CD8-positive, alpha-beta memory T cell (primary cell): ENCODE measurements at places on chromosomes 16 and 17.

- DNase-seq: no peak
These were observed 16.1 kb upstream of the C16orf54 start for GRCh38 chr16:29761882-29762281.

- DNase-seq: no peak
These were observed 192.8 kb downstream of the FTO start for GRCh38 chr16:53896722-53897121.

DNA sequence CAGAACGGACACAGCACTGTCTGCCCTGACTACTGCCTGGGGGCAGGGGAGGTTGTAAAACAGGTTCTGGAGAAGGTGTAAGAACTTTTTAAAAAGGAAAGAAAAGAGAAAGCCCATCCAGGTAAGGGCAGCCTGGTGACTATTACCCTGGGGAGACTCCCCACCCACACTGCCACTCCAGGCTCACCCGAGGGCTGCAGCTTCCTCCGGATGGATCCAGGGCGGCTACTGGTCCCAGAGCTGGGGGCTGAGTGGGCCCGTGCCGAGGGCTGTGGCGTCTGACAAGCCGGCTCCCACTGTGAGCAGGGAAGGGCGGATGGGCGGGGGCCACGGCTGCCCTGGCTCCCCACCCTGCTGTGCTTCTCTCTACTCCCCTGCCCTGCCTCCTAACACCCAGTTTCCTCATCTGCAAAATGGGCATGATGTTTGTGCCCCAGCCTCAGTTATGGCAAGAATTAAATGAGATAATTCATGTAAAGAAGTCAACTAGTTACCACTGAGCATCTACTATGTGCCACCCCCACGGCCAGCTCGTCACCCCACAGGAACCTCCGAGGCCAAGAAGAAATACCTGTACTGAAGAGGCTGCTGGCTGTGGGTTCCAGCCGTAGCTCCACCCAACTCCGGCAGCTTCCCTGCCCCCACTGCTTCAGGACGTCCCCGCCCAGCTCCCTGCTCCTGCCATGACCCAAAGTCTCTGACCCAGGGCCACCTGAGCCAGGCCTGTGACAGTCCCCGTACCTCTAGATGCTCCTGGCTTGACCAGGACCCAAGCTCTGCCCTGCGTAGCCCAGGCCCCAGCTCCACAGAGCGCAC is 24.2 kb downstream of the KATNB1 start:
- no peak for DNase-seq

DNA sequence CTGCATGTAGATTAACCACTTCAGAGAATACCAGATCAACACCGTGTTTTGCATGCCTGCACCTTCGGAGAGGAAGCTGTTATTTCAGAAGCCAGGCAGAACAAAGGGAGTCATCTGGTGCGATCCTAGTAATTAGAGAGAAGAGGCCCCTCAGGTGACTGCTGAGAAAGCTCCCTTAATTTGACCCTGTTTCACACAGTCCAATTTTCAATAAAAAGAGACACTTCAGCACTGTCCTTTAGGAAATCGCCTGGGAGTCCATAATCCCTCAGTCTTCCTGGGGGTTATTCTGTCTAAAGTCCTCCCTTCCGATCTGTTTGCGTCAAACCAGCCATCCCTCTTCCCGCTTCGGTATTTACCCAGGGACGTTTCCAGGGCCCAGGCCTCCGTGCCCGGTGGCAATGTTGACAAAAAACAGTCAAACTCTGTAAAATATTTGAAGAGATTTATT is 23.4 kb upstream of the TNRC6C start:
- DNase-seq: no peak

DNA sequence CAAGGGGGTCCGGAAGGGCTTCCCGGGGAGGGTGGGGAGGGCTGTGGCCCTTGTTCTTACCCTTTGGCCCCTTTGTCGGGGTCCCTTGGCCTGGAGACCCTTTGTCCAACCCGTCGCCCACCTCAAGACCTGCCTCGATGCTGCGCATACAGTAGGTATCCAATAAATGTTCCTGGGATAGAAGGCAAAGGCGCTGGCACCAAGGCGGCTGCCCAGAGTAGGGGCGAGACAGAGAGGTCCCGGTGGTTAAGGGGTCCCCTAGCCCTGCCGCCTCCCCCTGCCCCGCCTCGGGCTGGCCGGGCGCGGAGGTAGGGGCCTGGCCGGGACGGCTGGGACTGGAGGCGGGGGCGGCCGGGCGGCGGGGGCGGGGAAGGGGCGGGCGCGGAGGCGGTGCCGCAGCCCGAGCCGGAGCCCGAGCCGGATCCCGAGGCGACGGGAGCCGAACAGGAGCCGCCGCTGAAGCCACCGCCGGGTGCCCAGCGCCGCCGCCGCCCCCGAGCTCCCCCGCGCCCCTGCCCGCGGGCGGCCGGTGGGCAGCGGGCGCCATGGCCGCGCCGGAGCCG is at the start of gene NHERF2:
Gene NHERF2, plus strand, starts transcription at position 442 of the 563 bp plus-strand sequence. Its CDS starts 104 bp downstream, at position 546.
- DNase-seq: peak; percentile 21

DNA sequence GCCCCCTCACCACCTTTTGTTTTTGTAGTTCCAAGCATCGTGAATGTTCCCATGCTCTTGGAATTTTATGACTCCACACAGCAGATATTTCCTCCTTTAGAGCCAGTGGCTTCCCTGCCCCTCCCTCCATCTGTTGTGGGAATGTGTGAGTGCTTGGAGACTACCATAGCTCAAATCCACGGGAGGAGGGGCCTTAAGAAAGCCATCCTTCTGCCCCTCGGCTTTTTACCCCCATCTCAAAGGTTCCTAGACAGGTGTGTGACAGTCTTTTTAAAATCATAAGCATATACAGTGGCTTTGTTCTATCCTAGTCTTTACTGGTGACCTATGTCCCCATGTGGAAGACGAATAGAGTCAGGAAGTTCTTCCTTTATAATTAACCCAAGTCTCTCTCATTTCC is 47.2 kb downstream of the YPEL2 start:
- no peak for DNase-seq

DNA sequence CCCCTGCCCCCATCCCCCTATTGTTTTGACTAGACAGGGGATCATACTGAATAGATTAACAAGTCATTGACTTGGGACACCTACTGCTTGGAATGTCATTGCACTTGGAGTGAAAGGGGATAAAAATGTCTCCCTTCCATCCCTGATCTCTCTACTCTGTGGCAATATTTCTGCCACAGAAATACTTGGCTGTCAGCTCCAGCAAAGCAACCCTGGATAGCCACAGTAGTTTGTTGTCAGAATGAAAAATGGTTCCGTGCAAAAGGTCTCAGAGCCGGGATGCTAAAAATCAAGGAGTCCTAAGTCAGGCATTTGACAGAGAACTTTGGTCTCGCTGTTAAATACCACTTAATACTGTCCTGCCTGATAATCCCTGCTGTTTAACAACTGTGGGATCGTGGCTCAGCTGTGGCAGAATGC is 722.0 kb upstream of the SOX9 start:
- DNase-seq: no peak

- no peak for DNase-seq
These were observed 482.8 kb downstream of the CDH13 start for GRCh38 chr16:83109490-83110125.

GRCh38 chr16:54341892-54342776 is 55.5 kb upstream of the IRX3 start:
- DNase-seq: no peak

DNA sequence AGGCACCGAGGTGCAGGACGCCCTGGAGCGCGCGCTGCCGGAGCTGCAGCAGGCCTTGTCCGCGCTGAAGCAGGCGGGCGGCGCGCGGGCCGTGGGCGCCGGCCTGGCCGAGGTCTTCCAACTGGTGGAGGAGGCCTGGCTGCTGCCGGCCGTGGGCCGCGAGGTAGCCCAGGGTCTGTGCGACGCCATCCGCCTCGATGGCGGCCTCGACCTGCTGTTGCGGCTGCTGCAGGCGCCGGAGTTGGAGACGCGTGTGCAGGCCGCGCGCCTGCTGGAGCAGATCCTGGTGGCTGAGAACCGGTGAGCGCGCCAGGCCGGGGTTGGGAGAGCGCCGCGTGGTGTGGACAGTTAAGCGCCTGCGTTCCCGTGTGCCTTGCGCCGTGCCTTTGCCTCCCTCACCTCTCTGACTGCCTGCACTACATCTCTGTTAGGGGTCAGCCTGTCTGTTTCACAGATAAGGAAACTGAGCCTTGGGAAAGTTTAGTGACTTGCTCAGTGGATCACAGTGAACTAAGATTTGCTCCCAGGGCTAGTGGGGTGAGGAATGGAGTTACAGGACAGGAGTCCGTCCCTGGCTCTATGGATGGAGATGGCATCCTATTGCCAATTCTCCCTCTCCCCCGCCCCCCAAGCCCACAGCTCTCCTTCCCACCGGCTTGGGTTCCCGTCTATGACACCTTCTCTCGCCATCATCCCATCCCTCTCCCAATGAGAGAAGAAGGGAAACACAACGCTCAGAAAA is 880 bp downstream of the SARM1 start:
- no peak for DNase-seq

- no peak for DNase-seq
These were observed 64.9 kb upstream of the CHMP6 start for GRCh38 chr17:80926591-80927250.

DNA sequence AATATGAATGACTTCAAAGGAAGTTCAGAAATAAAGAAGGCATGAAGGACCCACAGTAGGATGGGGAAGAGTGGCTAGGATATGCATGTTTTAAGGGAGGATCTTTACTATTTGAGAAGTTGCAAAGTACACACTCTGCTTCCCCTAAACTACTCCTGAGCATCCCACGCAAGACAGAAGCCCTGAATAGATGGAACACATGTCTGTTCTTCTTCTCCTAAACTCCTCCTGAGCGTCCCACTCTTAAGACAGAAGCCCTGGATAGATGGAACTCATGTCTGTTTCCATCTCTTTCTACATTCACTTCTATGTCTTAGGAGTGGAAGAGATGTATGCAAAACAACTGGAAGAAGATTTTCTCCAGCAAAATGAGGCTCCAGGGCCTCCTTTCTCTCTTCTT is 88.4 kb downstream of the VAT1L start:
- DNase-seq: no peak
